ENCODE measurements at places on chromosomes 6 and 20.
A peak's percentile ranks its signal among the peaks of the same experiment; 100 is the strongest.

DNA sequence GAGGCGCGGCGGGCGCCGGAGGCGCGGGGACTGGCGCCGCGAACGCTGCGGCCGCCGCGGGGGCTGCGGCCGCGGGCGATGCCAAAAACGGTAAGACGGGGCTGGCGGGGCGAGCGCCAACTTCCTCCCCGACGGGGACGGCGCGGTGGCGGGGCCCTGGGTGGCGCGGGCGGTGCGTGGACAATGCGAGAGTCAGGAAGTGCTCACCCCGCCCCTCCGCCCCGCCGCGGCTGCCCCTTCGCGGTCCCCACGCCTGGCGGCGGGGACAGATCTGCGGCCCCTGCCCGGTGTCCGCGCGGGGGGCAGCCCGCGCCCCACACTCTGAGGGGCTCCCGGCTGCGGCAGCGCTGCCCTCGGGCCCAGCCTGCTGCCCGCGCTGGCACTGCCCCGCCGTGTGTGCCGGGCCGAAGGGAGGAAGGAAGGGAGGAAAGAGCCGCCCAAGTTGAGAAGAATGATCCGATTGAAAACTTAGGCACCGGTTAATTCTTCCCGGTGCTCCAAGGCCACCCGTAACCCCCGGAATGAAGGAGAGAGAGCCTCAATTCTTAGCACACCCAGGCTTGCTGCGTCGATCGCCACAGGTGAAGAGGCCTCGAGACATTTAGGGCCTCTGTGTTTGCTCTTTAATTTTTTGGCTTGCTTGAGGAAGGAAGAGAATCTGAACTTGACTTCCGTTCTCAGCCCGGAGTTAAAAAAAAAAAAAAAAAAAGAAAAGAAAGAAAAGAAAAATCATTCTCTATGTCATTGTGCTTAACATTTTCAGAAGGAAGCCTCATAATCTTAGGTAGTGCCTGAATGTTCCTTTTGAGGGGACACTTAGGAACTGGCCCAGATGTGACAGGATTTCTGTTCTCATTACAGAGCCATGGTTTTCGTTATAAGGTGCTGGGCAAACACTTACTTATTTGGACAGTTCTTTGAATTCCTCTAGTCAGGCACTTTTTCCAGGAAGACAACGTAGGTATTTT is 982 bp downstream of the HECA start:
- peak; percentile 25 for DNase-seq

DNA sequence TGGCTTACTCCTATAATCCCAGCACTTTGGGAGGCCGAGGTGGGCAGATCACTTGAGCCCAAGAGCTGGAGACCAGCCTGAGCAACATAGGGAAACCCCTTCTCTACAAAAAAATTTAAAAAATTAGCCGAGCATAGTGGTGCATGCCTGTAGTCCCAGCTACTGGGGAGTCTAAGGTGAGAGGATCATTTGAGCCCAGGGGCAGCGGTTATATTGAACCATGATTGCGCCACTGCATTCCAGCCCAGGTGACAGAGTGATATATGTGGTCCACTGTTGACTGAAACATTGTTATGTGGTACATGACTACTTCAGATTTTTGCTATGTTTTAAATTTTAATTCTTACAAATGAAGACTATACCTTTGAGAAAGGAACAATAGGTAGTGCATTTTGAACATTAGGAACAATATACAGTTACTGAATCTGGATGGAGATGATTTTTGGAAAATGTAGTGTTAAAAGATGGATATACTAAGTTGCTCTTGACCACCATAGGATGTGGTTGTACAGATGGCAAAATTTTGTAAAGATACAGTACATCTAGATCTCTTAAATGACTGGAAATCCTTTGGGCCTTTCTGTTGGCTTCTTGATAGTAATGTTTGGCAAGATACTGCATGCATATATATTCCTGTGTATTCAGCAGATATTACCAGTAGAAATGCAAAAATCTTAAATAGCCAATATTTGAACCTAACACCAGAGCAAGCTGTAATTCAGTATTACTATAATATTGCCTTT is 35.9 kb downstream of the MAPK14 start:
- no peak for DNase-seq

GRCh38 chr20:39117491-39117890 is 155.3 kb downstream of the DHX35 start:
- DNase-seq, result no peak

- no peak for DNase-seq
Measured at GRCh38 chr20:1952737-1953530, 40.9 kb downstream of the PDYN start.
